ENCODE measurements at places on chromosomes 12 and 14.
A peak's percentile ranks its signal among the peaks of the same experiment; 100 is the strongest.

GRCh38 chr12:80979816-80980215, 42.1 kb upstream of the LIN7A start:
- no peak for DNase-seq

- DNase-seq: no peak
These were observed 242.7 kb downstream of the BCL11B start for GRCh38 chr14:99029145-99029915.

DNA sequence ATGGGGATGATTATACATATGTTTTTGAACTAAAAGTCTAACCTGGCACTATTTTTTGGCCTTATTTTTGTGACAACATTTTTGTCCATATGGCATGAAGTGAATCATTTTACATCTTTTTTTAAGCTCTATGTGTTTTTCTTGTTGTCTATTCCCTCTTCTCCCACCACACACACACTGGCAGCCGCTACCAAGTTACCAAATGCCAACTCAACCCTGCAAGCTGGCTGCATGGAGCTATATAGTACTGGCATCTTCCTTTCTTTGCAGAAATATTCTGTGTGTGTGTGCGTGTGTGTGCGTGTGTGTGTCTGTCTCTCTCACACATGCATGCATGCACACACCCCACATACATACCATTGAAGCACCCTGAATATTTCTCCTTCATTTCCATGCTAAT, 278.9 kb upstream of the SOX5 start:
- no peak for DNase-seq

- DNase-seq: no peak
These were observed 460.0 kb downstream of the FUT8 start for GRCh38 chr14:65872536-65872935.

- no peak for DNase-seq
These were observed 620 bp downstream of the TMTC1 start for GRCh38 chr12:29782871-29783772.

GRCh38 chr14:90587918-90588317, 191.1 kb downstream of the CALM1 start:
- DNase-seq: no peak

- no peak for DNase-seq
These were observed 1513.6 kb upstream of the SEL1L start for GRCh38 chr14:83047059-83047830.

DNA sequence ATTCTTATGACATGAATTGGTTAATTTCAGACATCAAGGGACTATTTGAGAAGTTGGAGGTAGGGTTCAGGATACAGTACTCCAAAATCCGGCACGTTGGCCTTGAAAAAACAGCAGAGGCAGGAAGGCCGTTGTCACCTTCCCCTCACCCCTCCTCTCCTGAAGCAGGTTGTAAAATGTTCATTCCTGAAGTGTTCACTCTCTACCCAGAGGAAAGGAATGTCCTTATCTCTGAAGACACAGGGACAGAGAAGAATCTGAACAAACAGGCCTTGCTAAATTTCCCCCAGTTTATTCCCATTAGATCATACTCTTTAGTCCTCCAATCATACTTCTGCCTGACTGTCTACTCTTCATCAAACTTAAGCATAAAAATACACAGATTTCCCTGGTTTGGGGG, 313.6 kb downstream of the ZFP36L1 start:
- no peak for DNase-seq

DNA sequence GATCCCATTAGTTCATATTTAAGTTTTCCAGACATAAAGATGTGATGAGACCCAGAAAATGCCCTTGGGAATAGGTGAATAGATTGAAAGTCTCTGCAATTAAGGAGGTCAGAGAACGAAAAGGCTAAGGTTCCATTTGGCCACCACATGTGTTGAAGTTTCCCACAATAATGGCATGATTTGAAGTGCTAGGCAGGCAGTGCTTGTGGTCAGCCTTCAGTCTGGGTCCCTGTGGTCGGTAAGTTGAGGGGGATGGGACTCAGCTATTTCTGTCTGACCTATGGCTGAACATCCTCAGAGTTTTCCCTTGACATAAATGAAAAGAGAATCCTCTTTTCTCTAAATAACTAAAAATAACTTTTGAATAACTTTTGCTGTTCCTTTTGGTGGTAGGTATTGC, 92.4 kb downstream of the PELI2 start:
- DNase-seq: no peak

DNA sequence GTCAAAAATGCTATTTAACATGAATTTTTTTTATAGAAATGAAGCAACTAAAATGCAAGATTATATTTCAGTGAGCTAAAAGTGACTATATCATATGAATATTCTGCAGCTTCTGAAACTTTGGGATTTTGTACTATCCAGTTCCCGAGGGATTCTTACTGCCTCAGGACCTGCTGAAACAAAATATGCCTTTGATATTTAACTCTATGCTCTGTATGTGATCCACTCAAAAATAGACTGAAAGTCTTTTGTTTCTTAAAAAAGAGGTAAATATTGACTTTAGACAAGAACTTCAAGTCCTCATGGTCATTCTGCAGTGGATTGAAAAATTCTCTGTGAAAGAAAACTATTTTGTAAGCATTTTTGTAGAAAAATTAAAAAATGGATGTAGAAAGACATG, 22.4 kb downstream of the CNTN1 start:
- no peak for DNase-seq

GRCh38 chr12:108855284-108856169, 1.9 kb downstream of the SSH1 start:
- DNase-seq: no peak

GRCh38 chr14:37792124-37792523, 196.7 kb downstream of the TTC6 start:
- no peak for DNase-seq

- no peak for DNase-seq
These were observed 375.1 kb downstream of the BMP4 start for GRCh38 chr14:53581504-53581903.

DNA sequence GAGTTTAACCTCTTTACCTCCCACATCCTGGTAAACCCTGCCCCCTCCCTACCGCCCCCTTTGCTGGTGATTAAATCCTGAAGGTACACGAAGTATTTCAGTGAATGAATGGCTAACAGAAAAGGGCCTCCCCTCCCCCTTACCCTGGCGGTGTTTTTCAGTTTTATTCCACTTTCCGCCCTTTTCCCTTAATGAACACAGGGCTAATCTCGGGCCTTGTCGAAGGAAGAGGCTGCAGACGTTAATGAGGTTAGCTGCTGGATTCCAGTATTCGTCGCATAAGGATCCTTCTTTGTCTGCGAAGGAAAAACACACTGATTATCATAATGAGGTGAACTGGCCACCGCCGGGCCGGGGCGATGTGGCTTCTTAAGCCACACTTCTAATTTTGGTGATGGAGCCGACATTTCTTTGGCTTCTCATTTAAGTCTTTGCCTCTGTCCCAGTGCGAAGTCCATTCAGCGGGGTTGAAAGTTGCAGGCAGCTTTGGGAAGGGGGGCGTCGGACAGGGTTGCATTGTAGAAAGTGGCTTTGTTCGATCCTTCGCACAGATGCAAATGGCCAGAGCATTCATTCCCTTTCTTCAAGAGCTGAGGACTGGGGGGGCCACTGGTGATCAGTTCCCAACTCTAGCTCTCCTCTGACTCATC, 6.5 kb downstream of the MEG3 start:
- no peak for DNase-seq

GRCh38 chr12:89882050-89882449, 173.4 kb upstream of the ATP2B1 start:
- DNase-seq: no peak

DNA sequence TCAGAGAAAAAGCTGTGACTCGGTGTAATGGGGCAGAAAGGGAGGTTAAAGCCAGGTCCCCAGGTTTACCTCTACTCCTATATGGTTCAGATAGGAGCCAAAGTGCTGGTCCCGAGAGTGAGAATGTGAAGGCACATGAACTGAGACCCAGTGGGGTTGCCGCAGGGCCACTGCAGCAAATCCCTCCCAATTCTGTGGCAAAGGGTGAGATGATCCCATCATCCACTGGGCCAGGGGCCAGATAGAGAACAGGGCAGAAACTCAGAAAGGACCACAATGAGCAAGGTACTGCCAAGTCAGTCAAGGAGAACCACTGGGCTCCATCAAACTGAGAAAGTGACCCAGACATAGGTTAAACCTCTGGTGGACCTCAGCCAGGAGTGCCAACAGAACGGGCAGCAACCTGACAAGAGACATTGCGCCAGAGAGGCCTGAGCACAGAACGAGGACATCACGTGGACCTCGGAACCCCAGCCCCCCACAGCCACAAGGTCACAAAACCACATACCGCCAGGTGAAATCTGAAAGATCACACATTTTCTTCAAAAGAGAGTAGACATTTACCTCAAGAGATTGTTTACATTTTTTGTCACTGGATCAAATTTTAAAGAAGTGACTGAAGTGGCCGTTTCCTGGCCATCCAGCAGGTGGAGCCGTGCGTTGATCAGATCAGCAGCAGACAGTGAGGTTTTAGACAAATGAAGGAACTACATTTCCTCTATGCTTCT, 20.5 kb upstream of the ITPR2 start:
- DNase-seq: peak; percentile 36

DNA sequence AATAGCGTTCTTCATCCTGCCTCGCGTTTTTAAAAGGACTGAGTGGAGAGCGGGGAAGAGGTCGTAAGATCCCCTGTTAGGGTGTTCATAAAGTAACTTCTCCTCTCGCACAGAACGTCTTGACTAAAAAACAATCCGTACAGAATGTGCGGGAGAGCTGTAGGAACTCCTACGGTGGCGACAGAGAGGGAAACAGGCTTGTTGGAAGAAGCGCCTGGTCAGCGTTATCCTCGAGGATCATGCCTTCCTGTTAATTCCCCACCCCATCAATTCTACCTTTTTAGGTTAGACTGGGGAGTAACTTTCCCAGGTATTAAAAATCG, 399 bp upstream of the WASHC4 start:
- no peak for DNase-seq

GRCh38 chr14:68679746-68680467, 113.0 kb downstream of the ZFP36L1 start:
- no peak for DNase-seq

GRCh38 chr14:84825481-84826251, 704.3 kb upstream of the FLRT2 start:
- DNase-seq: no peak
